ENCODE measurements at places on chromosomes 16 and 17.

DNA sequence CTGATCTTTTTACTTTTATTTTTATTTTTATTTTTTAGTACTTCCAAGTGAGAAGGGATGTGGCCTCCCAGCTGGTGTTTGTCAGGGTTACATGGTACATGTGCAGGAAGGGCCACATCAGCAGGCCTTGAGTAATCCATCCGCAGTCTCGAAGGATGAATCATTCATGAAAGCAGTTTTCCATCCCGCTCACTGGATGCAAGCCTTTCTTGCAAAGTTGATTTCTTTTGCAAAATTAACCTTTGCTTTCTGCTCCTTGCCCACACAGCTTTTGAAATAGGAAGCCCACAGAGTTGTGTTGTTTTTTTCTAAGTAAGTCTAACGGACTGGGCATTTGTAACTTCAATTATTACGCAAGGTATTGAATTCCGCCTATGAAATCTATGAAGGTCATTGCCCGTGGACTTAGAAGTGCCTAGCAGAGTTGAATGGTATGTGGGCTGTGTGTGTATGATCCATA, 157.4 kb downstream of the PRKCA start:
- DNase-seq: no peak

DNA sequence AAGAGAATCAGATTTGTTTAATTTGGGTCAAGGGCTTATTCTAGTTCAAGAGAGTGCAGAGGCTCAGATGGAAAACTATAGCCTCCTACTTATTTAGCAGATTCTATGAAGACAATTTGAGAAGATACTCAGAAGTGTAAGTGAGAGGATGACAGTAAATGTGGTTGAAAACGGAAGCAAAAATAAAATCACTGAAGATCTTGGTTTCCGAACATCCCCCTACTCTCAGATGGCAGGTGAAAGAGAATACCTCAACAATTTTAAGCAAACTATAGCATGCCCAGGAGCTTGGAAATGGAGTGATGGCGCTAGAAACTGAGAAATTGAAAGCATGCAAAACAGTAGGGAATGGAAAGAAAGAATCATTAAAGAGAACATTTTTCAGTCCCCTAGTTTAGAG, 705.5 kb upstream of the CDH8 start:
- DNase-seq: no peak

GRCh38 chr17:60971515-60972369, 294.1 kb downstream of the BCAS3 start:
- DNase-seq: peak; percentile 71

DNA sequence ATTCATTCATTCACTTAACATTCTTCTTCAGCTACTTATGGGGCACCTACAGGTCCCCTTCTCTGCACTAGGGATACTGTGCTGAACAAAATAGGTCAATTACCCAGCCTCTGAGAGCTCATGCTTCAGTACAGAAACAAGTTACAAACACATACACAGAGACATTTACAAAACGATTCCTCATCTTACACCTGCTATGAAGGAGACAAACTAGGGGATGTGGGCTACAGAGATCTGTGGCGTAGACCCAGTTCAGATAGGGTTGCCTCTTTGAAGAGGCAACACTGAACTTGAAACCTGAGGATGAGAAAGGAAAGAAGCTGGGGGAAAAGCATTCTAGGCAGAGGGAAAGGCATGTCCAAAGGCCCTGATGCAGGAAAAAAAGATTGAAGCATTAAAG, 5.2 kb downstream of the IL21R start:
- no peak for DNase-seq

DNA sequence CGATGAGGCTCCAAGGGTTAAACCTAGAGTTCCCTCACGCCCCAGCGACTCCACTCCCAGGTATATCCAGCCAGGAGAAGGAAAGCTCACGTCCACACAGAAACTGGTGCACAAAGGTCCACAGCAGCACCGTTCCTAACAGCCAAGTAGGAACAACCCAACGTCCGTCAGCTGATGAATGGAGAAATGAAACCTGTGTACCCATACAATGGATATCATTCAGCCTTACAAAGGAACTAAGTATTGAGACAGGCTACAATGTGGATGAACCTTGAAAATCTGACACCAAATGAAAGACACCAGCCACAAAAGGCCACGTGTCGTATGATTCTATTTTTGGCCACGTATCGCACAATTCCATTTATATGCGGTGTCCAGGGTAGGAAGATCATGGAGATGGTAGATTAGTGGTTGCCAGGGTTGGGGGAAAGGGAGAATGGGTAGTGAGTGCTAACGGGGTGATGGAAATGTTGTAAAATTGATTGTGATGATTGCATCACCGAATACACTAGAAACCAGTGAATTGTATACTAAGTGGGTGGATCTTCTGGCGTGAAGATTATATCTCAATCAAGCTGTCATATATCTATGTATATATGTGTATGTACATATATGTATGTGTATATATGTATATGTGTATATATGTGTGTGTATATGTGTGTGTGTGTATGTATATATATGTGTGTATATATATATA, 30.1 kb downstream of the NLRC3 start:
- DNase-seq: no peak

DNA sequence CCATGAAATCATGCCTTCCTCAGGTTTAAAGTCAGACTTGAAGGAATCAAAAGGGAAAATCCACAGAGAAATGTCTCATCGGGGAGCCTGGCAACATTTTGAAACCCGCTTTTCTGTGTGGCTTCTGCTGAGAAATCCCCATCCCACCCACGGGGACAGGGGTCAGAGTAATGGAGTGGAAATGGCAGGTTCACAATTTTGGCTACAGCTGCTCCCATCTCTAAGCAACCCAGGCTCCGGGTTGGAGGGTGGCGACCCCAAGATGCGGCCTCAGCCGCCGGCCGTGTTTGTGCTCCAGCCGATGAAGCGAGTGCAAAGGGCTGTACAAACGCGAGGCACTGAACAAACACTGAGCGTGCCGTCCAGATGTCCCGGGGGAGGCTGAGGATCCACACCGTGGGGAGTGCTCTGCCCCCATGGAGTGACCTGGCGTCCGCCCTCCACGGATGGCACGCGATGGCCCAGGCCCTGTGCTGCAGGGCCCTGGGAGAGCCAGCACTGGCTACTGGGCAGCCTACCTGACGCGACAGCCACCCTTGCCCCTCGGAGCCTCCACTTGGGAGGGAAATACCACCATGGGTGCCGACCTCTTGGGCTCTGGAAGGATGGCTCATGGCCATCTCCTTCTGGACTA, 22.2 kb downstream of the SLC43A2 start:
- no peak for DNase-seq

DNA sequence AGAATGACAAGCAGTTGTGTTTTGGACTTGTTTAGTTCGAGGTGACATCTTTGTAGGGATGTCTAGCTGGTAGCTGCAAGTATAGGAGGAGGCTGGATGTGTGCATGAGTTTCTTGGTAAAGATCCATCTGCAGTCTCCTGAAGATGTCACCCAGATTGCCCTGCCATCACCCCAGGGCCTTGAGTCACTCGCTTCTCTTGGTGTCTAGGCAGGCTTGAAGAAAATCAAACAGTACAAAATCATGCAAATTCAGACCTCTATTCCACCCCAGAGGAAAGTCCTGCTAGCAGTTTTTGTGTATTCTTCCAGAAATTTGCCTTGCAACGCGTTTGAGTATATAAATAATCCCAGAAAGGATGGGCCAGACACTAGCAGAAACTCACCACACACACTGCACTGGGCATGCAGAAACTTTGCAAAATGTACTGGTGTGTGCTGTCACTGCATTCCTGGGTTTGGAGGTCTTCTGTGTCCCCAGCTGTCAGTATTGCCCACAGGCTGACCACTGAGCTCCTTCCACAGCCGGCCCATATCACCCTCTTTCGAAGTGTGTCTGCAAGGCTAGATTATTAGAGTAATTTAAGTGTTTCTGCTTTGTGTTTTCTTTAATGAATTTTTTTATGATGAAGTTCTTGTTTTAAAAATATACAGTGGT, 51.5 kb downstream of the TENT4B start:
- no peak for DNase-seq

GRCh38 chr17:60332574-60332973, 59.4 kb downstream of the USP32 start:
- no peak for DNase-seq

DNA sequence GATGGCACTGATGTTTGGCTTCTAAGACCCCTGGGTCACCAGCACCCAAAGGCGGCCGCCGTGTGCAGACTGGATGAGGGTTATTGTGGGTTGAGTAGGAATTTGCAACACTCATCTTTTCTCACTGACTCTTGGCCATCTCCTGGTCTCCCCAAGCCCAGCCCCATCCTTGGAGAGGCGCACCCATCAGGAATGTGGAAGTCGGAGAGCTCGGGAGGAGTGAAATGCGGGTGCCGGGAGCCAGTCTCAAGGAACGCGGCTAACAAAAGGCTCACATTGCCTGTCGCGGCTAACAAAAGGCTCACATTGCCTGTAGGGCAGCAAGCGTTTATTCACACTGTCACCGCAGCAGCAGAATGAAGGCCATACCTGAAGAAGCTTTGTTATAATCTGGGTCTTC, 248.6 kb downstream of the FOXL1 start:
- DNase-seq: no peak

GRCh38 chr17:40070709-40071312, 8.0 kb downstream of the THRA start:
- no peak for DNase-seq

GRCh38 chr16:74757349-74757748, 17.3 kb downstream of the FA2H start:
- DNase-seq: no peak

DNA sequence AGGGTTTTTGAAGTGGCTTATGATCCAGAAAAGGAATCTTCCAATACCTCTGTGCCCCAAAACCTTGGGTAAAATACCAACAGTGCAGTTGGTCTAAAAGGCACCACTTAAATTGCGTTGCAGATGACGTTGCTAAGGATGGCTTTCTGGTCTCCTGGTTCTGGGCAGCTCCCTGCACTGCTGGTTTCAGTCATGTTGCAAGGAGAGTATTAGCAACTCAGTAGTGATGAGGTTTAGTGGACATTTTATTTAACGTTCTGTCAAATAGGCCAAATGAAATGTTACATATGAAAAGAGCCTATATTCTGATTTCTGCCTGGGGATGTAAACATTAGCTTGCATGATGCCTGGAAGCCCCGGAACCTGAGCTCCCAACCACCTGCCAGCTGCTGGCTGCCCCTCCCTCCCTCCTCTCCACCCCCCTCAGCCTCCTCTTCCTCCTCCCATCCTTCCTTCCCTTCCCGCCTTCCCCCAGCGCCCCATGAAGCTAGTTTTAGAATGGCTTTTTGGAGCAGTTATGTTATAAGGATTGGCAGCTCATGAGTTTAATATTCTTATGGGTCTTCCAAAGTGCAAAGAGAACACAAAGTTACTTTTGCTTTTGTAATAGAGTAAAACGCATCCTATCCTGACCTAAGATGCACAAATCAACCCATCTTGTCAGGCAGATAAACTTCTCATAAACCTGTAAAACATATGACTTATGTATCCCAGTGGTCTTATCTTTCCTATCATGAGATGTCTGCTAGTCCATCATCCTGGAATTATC, 20.7 kb downstream of the CD7 start:
- peak; percentile 4 for DNase-seq

GRCh38 chr17:75751676-75752404, 13.2 kb downstream of the GALK1 start:
- DNase-seq: no peak

DNA sequence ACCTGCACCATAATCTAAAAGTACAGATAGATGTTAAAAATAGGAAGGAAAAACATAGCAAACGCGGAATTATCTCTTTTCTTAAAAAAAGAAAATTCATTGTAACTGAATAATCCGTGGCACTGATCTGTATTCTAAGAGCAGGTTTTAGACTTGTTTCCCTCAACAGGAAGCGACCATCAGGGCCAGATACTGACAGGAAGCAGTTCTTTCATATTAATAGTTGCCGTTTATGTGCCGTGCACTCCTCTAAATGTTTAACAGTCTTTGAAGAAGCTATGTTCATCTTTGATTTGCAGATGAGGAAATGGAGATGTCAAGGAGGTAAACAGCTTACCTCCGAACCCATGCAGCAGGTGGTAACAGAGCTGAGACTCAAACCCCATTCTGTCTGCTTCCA, 23.6 kb downstream of the DYNLRB2 start:
- DNase-seq: no peak

GRCh38 chr17:1474402-1475189, 17.9 kb downstream of the MYO1C start:
- no peak for DNase-seq

DNA sequence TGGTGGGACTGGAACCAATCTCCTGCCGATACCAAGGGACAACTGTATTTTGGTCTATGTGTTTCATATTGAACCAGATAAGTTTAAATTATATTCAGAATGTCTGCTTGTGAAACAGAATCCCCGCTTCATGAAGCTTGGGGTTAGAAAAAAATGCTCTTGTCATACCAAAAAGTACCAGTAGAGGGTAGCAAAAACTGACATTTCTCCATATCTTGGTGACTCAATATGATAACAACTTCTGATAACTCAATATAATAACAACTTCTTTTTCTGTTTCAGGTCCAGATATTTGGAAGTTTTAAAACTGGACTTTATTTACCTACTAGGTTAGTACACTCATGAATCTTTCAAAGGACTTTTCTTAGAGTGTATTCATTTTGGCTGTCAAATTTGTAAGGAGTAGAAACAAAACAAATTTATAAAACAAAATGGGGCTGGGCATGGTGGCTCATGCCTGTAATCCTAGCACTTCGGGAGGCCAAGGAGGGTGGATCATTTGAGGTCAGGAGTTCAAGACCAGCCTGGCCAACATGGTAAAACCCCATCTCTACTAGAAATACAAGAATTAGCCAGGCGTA, 52.3 kb upstream of the ADCY7 start:
- DNase-seq: no peak

DNA sequence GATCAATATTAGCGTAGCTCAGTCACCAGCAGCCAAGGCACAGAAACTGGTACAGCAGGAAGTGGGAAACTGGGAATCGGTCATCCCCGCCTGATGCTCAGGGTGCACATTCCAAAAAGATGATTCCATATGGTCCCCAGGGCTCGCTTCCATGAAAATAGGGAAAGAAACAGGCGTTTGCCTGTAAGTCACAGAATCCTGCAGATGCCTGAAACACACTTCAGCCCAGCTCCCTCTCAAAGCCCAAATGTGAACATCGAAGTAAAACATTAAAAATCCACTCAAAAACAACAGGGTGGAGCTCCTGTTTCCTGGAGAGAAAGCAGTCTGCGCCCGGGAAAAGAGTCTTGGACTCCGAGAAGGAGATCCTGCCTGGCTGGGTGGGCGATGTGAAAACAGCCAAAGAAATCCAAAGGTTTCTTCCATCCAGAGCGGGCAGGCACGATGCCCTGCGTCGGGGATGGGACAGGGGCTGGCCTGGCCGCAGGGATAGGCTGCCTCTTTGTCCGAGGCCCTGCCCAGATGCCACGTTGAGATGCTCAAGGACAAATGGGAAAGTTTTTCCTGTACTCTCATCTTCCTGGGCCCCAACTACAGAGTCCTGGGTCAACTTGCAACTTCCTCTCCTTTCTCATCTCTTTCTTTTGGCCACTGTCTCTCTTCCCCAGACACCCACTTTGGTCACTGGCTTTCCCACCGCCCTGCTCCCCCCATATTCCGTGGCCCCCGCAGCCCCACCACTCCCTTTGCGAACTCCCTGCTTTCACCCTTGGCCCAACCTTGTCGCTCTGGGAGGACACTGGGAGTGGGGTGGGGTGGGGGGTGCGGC, 743 bp downstream of the WIPI1 start:
- peak; percentile 15 for DNase-seq

- DNase-seq: no peak
These were observed 17.0 kb downstream of the PIK3R5 start for GRCh38 chr17:8948462-8948861.

- DNase-seq: no peak
These were observed 292 bp downstream of the WSCD1 start for GRCh38 chr17:6070430-6070912.

GRCh38 chr16:83915081-83915480, 16.2 kb downstream of the MLYCD start:
- DNase-seq: no peak

Data from NCI-H524 (cell line).